ENCODE measurements at places on chromosomes 4 and X. TPM values are rescaled to one million over a fixed set of nuclear protein-coding genes. Genes with fewer than 3 reads are reported as not detected.

DNA sequence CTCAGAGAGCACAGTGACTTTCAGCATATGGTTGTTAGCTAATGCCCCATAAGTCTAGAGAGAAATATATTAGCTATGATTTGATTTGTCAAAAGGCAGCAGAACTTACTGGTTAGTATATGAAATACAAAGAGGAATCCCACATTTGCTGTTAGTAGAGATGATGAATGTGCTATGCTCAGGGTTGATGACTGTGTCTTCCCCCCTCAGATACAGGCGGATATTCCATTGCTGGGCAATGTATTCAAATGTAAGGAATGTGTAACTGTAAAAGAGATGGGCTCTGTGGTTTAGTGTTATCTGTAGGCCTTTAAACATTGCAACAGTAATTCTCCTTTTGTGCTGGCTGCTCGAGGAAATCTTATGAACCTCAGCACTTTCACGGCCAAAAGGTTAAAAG lies 528.9 kb upstream of the ARX start:
- H3K27me3 ChIP-seq, result no peaks in the 10 kb centered on the region
- no peak for DNase-seq
- H3K4me3 ChIP-seq, result no peak overlapping the region
- H3K4me1 ChIP-seq, result no peaks in the 10 kb centered on the region
- no peak overlapping the region for H3K27ac ChIP-seq

DNA sequence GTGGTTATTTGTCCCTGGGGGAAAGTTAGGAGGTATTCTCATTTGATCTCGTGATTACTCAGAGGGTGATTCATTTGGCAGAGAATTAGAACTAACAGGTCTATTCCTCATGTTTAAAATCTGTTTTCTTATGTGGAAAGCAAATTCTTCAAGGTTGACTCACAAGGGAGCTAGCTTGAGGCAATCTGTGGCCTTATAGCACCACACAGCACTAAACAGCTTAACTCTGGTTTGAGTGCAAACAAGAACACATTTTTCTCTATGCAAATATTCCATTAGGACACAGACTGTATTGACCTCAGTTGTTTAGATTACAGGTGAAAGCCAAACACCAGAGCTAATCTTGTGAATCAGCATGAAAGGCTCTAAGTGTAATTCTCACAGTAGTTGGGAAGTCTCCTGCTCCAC lies 694.4 kb upstream of the POU3F4 start:
- no peaks in the 10 kb centered on the region for H3K4me1 ChIP-seq
- no peaks in the 10 kb centered on the region for H3K27me3 ChIP-seq
- no peak overlapping the region for H3K4me3 ChIP-seq
- no peak for DNase-seq

PPP1R2C gene
- not detected for total RNA-seq

GAB1 gene
- total RNA-seq, result 65.6 TPM

DNA sequence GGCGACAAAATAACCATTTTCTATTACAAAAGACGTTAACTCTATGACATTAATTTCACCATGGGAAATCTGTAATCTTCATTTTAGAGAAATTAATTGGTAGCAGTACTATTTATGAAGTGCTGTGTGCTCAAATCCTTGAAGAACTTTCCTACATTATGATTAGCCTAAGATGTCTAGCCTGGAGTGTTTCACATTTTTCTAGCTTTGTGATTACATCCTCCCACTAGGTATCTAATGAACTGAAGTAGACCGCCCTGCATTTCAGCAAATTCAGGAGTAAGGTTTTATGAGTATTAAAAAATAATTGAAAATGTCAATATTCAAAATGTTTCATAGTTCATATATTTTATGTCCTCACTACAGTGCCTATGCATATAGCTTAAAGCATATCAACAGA lies 713.1 kb downstream of the CCSER1 start:
- H3K36me3 ChIP-seq, result no peaks in the 10 kb centered on the region
- no peaks in the 10 kb centered on the region for H3K4me1 ChIP-seq
- DNase-seq, result no peak
- H3K27ac ChIP-seq, result no peak overlapping the region
- H3K27me3 ChIP-seq, result no peaks in the 10 kb centered on the region
